ENCODE measurements at places on chromosomes 13 and 19.
A peak's percentile ranks its signal among the peaks of the same experiment; 100 is the strongest.

GRCh38 chr13:40179445-40180281, 486.8 kb downstream of the FOXO1 start:
- DNase-seq, result no peak

DNA sequence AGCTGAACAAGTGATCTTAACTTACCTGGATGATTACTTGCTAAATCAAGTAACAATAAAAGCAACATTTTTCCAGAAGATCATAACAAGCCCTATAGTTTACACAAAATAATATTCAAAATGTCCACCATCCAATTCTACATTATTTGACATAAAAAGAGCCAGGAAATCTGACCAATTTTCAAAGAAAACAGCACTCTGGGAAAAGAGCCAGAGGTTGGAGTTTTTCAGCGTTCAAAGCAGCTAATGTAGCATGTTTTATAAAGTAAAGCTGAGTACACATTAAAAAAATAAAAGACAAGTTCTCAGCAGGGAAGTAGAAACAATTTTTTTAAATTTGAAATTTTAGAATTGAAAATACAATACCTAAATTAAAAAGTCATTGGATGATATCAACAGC, 62.6 kb downstream of the UFM1 start:
- no peak for DNase-seq

DNA sequence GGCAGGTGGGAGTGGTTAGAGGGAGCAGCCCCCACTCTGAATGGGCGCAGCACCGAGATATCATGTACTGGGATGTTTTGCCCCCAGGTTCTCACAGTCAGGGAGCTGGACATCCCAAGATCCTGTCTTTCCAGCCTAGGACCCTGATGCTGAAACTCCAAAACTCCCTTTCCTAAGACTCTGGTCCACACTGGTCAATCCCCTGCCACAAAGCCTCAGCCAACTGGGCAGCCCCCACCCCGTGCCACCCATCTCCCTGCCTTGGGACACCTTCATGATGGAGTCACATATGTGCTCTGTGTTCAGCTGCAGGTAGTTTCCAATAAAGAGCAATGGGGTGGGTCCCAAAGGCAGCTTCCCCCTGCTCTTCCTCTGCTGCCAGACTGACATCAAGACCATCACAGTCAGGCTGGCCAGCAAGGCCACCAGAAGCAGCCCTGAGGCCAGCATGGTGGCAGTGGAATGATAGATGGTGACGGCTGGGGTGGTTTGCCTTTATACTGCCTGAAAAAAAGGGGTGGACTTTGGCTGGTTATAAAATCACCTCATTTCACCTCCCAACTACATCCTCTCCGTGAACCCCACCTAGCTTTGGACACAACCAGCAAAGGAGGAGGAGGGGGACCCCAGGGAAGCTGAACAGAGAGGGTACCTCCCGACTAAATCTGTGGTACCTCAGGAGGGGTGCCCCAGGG, 36.3 kb downstream of the CYP2B6 start:
- DNase-seq, result no peak

- DNase-seq, result no peak
Measured at GRCh38 chr13:89270736-89271135, 1599.6 kb downstream of the SLITRK5 start.

DNA sequence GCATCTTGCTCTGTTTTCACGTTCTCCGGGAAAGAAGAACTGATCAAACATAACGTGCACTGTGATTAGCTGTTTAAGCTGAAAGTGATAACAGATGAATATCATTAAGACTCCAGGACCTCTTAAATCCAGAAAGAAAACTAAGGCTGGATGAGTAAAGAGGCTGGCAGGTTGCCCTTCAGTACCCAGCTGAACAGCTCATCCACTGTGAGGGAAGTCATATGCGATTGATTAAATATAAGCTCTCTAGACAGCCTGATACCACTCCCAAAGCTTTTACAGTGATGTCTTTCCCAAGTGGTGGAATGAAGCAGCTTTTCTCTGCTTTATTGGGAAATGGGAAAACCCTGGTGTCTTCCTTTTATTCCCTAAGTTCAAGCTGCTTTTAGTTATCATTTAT, 116.9 kb downstream of the EFNB2 start:
- DNase-seq, result no peak

GRCh38 chr19:2923510-2923909, 21.3 kb downstream of the ZNF77 start:
- DNase-seq, result no peak

- DNase-seq, result no peak
Measured at GRCh38 chr19:31058676-31059340, 290.4 kb downstream of the TSHZ3 start.

DNA sequence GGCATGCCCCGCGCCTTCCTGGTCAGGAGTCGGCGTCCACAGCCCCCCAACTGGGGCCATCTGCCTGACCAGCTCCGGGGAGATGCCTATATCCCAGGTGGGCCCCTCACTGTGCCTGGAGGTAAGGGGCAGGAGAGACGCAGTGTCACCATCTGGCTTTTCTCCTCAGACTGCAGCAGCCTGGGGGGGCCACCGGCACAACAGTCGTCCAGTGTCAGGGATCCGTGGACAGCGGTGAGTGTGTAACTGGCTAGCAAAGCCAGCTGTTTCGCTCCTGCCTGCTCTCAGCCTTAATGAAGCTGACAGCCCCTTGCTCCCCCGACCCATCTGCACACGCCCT, 227 bp downstream of the OVOL3 start:
- no peak for DNase-seq

DNA sequence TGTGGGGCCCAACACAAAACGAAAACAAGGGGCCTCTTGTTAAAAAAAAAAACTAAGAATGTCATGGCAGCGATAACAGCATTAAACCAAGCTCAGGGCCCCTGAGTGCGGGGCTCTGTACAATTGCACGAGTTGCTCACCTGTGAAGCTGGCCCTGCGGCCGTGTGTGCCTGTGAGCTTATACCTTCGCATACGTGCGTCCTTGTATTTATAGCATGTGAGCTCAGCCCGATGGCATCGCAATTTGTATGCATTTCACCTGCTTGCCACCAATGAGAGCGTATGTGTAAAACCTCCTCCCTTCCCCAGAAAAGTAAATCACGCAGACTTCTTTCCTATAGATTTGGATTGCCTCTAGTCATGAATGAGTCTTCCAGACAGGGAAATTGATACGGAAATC, 17.1 kb downstream of the HNRNPM start:
- DNase-seq, result no peak

DNA sequence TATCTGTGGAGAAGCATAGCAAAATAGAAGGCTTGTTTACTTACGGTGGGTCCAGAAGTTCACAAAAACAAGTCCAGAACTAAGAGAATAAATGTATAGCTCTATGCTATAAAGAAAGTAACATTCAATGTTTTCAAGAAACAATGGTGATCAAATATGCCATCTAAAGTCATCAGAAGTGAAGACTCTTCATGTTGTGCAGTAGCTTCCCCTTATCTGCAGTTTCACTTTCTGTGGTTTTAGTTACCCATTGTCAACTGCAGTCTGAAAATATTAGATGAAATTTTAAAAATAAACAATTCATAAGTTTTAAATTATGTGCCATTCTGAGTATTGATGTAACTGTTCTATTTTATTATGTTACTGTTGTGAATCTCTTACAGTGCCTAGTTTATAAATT, 72.5 kb downstream of the EDNRB start:
- DNase-seq, result no peak

GRCh38 chr13:39897636-39898035, 242.2 kb downstream of the COG6 start:
- DNase-seq, result no peak

DNA sequence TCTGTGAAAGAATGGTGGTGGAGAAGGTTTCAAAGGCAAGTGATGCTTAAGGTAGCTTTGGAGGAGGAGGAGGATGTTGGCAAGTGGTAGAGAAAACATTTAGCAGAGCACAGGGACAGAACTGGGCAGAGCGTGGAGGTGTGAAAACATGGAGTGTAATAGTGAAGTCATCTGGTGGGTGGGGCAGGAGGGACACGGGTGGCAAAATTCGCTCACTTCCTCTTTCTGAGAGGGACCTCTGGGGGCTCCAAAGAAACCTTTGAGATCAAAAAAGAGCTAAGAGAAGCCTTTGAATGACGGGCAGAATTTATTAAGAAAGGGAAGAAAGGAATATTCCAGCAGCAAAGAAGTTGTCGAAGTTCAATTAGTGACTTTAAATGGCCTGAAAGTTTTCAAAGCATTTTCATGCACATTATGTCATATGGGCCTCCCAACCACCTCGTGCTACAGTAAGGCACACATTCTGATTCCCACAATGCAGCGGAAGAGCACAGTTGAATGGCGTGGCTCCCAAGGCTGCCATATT, 82.8 kb downstream of the STARD13 start:
- DNase-seq, result no peak

DNA sequence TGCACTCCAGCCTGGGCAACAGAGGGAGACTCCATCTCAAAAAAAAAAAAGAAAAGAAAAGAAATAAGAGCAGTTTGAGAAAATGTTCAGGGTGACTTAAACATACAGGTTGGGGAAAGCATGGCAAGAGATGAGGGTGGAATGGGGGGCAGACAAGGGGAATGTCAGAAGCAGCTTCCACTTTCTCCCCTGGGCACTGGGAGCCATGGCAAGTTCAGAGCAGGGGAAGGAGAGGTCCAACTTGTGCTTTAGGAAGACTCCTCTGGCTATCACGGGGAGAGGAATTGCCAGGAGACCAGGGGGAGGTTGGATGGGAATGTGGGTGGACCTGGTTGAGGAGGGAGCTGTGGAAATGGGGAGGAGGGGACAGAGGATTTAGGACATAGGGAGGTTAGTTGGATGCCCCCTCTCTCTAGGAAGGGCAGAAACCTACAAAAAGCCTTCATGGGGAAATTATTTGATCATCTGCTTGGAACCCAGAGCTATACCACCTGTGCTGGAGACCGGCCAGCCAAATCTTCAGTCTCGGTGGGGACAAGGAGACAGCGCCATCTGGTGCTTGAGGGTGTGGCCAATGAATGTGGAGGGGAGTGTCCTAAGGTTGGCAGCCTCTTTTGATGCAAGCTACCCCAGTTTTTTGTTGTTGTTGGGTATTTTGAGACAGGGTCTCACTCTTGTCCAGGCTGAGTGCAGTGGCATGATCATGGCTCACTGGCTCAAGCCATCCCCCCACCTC, 7.3 kb upstream of the STRN4 start:
- no peak for DNase-seq

GRCh38 chr19:20067943-20068342, 9.9 kb upstream of the ZNF90 start:
- no peak for DNase-seq

DNA sequence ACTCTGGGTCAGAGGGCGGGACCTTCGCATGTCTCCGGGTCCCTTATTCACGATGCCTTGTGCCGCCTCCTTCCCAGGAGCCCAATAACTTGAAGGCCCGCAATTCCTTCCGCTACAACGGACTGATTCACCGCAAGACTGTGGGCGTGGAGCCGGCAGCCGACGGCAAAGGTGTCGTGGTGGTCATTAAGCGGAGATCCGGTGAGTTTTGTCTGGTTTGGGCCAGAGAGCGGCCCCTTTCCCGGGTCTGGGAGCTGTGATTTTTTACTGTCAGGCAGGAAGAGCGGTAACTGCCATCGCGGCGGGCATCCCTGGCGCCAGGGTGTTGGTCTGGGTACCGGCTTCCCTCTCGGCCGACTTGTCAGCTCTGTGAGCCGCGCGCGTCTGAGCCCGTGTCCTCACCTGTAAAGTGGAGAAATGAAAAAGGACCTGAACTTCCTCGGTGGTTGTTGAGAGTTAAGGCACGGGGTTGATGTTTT, 800 bp downstream of the RPL28 start:
- DNase-seq, result no peak

DNA sequence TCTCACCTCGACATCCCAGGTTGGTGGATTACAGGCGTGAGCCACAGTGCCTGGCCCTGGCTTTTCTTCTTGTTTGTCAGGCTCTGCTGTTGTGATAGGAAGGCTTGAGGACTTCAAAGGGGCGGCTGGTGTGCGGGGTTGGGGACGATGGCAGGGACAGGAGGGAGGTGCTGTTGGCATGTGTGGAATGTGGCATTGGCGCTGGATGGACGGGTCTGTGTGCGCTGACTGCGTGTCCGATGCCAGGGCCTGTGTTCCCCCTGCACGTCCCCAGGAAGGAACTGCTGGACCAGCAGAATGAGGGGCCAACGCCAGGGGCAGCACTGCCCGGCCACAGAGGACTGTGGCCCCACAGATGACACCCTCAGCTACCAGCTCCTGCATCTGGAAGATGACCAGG, 12.7 kb upstream of the PTBP1 start:
- DNase-seq, result no peak

- no peak for DNase-seq
Measured at GRCh38 chr19:39941615-39942365, 7.4 kb upstream of the FCGBP start.

DNA sequence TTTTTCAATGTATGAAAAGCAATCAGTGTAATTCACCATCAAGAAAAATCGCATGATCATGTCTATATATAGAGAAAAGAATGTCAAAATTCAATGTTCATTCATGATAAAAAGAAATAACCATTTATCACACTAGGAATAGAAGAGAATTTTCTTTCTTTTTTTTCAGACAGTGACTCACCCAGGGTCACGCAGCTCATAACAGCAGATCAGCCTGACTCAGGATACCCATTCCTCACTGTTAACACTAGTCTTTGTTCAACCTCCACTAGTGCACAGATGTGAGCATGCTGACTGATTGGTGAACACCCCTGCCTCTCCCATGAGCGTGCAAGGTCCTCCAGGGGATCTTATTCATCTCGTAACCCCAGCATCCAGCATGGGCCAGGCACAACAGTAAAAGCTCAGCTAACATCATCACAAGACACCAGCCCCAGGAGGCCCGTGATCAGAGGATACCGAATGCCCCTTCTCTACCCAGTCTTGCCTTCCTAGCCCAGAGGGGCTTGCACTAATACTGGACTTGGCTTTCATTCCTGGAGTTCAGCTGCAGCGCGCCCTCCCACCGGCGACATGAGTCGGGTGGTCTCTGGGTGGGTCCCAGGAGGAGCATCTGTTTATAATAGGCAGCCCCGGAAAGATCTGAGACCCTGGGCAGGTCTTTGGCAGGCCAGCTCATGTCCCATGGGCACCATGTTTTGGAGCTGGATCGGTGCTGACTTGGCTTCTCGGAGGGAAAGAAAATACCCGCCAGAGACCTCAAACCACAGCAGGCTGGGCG, 539.5 kb upstream of the SLC10A2 start:
- DNase-seq, result no peak

- peak; percentile 67 for DNase-seq
Measured at GRCh38 chr19:7534531-7535046, 928 bp upstream of the PNPLA6 start.

- DNase-seq, result no peak
Measured at GRCh38 chr13:112065867-112066623, 904 bp upstream of the SOX1 start.

DNA sequence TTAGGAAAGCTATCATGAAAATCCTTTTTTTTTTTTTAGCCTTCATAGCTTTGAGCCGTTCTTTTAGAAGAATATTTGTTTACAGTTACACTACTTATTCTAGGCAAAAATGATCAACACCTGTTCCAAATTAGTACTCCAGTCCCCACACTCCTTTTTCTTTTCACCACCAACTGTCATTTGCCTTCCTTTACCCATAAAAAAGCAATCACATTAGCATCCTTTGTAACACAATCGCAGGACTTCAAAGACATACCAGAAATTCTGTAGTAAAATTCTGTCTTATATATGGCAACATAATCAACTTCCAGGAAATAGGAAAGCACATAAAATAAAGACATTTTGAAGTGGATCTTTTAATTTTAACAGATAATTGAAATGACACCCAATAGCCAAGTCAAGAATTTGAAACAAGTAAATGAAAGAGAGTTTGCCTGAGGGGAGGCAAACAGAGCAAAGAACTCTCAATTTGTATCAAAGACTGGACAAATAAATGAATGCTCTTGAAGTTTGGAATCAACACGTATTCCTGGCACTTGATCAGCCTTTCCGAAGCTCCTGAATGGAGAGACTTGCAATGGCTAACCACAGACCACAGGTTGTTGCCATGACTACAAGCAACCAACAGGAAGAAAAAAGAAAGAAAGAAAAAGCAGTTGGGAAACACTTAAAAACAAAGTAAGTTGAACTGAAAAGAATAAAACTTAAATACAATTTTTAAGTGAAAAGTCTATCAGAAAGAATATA, 206.8 kb downstream of the PCDH9 start:
- DNase-seq, result no peak
